SHP77 (cell line): ENCODE measurements at places on chromosomes 3 and 15.

DNA sequence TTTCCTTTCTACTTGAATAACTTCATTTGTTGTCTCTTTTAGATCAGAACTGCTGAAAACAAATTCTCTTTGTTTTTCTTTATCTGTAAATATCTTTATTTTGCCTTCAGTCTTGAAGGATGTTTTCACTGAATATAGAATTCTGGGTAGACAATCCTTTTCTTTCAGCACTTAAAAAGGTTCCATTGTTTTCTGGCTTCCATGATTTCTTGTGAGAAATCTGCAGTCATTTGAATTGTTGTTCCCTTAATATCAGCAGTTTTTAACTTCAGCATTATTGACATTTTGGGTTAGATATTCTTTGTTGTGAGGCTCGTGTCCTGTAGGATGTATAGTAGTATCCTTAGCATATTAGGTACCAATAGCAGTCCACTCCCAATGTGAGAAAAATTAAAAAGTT is 65.8 kb downstream of the SV2B start:
- no peak for DNase-seq

DNA sequence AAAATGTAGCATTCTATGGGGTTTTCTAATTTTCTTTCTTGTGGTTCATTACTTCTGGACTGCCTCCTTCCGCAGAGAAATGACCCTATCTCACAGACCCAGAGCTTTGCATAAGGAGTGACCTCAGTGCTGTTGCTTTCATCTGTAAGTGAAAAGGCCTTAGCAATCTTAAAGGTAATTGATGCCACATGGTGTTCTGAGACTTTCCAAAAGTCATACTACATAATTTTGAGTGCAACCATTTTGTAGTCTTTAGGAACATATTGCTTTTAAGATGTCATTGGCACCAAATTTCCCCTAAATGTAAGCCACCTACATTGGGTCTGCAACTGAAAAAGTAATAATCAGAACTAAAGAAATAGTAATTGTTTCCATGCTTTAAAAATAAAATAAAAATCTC is 9.2 kb upstream of the HHLA2 start:
- no peak for DNase-seq

GRCh38 chr3:117622171-117622841 is 912.7 kb downstream of the TUSC7 start:
- no peak for DNase-seq

DNA sequence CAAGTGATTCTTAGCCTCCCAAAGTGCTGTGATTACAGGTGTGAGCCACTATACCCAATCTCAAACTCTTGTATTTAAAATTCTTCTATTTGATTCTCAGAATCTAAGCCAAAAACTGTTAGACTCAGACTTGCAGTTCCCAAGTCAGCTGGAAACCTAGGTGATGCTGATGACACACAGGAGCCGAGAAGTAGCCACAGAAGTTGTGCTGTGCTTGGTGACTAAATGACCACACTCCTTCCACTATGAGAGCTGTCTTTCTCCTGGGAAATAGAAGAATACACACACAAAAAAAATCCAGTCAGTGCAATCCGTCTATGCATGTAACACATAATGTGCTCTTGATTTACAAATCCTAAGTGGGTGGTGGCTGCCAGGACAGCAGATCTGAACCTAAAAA is 33.9 kb downstream of the ILDR1 start:
- DNase-seq = no peak

DNA sequence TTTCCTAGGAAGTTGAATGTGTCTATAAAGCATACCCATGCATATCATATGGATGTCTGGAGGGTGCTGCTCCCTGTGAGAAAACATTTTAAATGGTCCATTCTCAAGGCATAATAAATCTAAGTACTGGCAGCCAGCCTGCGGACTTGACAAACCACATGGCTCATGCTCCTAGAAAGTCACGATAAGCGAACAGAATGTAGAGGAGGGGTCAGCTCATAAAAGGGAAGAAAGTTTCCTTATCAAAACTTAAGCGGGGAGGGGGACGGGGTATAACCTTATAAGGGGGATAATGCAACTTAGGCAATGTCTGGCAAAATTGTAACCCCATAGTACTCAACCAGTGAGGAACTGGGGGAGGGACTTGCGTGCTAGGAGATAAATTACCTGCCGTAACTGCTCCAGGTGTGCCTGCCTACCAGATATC is 159.8 kb upstream of the LMCD1 start:
- no peak for DNase-seq

GRCh38 chr15:82021992-82022391 is 23.8 kb downstream of the MEX3B start:
- peak; percentile 87 for DNase-seq

DNA sequence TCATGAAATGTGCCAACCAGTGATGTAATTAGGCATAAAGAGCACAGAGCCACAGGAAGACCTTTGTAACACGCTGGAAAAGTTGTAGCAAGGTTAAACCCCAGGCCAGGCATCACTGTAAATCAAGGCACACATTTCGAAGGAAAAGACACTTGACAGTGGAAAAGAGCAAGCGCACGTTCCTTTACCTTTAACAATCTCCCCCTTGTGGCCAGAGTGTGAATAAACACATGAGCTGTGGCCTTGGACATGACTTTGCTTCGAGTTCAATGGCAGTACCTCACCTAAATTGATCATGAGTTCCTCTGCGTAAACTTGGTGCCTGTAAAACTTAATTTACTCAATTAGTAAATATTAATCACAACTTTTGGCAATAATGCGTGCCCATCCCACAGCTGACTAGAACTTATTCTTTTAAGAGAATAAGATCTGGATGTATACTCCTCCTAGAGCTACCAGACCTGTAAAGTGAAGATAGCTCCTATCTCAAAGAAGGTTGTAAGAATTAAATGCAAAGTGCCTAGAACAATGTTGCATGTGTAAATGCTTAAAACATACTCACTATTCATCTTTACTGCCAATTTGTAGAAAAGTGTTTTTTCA is 757.0 kb upstream of the NECTIN3 start:
- peak; percentile 77 for DNase-seq

GRCh38 chr3:12465836-12466225 is 18.4 kb upstream of the TSEN2 start:
- DNase-seq = no peak

DNA sequence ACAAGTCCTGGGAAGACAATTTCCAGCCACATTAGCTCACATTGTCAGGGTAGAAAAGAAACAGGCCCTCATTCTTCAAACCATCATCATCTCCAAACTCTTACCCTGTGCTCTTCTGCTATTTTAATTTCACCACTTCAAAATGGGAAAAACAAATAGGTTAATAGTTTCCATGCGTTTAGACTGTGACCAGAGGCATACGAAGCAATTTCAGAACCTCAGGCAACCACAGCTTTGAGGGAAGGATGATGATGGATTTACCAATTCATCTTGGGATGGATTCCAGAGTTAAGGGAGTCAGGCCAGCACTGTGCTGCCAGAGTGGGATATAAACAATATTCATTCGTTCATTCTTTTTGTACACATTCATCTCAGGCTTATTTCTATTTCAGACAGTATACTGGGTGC is 307.8 kb upstream of the TPRG1 start:
- no peak for DNase-seq

GRCh38 chr3:112611752-112612515 is 29.0 kb downstream of the CCDC80 start:
- DNase-seq = no peak

DNA sequence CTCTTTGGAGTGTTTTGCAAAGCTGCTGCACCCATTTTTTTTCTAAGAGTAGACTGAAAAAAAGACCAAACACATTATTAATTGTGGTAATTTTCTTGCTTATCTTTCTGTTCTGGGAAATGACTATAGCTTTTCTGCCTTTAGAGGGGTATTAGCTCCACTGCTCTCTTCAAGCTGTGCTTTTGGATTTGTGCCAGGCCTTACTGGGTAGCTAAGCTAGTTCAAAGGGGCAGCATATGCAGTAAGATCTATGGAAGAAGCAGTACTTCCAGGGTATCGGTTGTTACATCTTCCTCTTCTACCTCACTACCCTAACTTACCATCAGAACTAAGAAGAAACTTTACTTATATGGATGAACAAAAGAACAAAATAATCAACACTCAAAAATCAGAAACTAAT is 28.7 kb upstream of the ARIH1 start:
- peak; percentile 1 for DNase-seq

DNA sequence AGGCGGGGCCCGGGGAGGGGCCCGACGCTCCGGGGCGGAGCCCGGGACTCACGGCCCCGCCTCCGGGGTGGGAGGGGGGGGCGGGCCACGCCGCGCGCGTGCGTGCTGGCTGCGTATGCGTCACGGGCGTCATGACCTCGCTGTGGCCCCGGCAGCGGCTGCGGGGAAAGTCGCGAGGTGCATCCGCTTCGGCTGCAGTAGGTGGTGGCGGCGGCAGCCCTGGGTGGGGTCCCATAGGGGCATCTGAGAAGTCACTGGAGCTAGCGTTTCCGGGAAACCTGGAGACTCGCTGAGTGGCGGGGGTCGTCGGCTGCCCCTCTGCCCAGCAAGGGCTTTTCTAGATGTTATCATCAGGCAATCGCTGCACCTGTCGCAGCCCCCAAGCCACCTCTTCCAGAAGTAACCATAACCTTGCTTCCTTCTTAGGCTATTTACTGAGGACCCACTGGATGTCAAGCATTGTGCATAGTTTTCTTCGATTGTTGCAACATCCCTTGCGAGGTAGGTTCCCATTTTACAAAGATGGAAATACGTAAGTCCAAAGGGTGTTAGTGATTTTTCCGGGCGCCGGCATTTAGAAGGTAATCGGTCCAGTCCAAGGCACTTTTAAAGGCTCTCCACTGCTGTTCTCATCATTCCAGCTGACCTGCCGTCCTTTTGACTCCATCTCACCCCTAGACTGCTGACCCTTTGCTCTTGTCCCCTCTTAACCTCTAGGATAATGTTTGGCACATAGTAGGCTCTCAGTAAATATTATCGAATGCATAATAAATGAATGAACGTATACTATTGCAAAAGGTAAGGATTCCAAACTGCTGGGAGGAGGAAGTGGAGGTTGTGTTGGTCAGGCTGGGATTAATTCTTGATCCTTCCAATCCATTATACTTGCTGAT is at the start of gene GDPGP1:
Gene GDPGP1, plus strand, starts transcription at position 114 of the 893 bp plus-strand sequence. CDS start 6,700 bp downstream, outside the sequence.
- no peak for DNase-seq

DNA sequence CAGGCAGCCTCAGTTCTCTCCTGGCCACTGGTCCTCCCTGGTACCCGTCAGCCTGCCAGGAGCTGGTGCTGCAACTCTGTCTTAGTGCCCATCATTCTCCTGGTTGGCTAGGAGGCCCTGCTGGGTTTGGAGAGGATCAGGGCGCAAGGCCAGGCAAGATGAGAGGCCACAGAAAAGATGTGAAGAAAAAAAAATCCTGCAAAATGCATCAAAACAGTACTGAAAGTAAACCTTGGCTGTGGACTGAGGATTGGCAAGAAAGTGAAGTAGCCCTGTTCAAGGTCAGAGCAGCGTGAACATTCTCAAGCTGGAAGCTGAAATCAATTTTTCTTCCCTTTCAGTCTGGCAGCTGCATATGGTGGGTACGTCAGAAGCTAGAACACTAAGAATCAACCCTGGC is 74.2 kb downstream of the GTF2E1 start:
- DNase-seq = no peak

DNA sequence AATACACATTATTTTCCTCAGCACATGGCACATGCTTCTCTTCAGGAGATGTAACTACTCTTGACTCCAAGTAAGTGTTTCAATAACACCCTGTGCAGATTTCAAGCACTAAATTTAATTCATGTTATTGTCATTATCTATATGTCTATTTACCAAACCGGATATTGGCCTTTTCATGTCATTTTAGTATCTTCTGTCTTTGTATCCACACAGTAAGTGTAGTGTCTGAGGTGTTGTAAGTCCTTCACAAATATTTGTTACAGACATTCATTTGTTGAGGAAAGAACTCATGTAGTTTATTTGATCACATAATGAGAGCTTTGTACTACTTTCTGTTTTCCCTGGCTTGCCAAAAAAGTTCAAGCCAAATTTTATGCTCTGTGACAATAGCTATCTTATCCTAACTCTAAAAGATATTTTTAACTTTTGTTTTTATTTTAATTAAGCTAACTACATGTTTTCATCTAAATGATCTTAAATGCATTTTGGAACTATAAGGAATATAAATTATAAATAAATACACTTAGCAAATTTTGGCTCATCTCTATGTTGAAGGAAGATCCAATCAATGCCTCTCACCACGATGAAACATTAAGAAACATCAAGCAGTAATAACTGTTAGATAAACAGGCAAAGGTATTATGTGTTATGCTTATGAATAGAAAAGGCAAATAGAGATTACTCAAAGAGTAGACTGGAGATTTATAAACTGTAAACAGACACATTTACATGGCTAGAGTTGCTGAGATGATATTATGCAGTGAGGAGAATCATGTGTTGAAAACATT is 48.3 kb downstream of the SPTSSB start:
- DNase-seq = no peak

GRCh38 chr15:70480196-70480856 is 283.0 kb downstream of the UACA start:
- no peak for DNase-seq

DNA sequence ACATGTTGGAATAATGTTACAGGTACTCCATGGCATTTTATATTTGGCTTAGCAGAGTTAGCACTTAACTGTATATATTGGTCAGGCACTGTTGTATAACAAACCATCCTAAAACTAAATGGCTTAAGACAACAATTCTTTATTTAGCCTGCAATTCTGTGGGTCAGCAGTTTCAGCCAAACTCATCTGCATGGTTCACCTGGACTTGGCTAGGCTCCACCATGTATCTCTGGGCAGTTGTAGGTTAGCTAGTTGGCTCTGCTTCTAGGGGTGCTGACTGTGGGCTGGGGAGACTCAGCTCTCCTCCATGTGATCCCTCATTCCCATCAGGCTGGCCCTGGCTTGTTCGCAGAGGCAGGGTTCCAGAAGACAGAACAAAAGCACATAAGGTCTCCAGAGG is 34.4 kb downstream of the RARB start:
- no peak for DNase-seq

GRCh38 chr15:61715082-61715481 is 345.2 kb downstream of the VPS13C start:
- peak; percentile 93 for DNase-seq

GRCh38 chr3:131957980-131958379 is 76.8 kb downstream of the CPNE4 start:
- no peak for DNase-seq

- DNase-seq = no peak
Measured at GRCh38 chr15:85361323-85361722, 19.1 kb upstream of the AKAP13 start.

DNA sequence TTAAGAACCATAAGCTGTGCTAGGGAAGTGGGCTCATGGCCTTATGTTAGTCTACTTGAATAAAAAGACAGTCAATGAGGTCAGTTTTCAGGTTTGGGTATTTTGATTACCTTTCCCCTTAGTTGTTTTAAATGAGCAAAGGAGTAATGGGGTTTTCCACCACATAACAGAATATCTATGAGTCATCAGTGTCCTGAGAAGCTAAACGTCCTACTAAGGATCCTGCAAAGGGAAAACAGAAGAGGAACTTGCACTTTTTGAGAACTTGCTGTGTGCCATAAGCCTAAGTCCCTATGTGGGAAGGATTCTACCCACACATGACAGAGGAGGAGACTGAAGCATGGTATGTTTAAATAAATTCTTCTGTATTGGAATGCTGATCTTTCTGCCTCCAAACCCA is 292.8 kb upstream of the TMC3 start:
- no peak for DNase-seq

GRCh38 chr3:123169492-123169929 is 32.2 kb upstream of the SEC22A start:
- DNase-seq = no peak
